ENCODE measurements at places on chromosomes 16 and 17. TPM values are rescaled to one million over a fixed set of nuclear protein-coding genes. Genes with fewer than 3 reads are reported as not detected.
A peak's percentile ranks its signal among the peaks of the same experiment; 100 is the strongest.

Gene OR1E2
- not detected for total RNA-seq

Gene SCARF1
- total RNA-seq, result 2.1 TPM

Gene NEUROD2
- total RNA-seq, result not detected

Gene KRT40
- total RNA-seq, result not detected

Gene KRTAP4-11
- total RNA-seq, result not detected

Gene GHDC
- total RNA-seq, result 2.8 TPM

Gene CD300LB
- not detected for total RNA-seq

Gene KRT28
- not detected for total RNA-seq

- no peak for DNase-seq
Observed at GRCh38 chr17:72223866-72224291, 103.1 kb downstream of the SOX9 start.

DNA sequence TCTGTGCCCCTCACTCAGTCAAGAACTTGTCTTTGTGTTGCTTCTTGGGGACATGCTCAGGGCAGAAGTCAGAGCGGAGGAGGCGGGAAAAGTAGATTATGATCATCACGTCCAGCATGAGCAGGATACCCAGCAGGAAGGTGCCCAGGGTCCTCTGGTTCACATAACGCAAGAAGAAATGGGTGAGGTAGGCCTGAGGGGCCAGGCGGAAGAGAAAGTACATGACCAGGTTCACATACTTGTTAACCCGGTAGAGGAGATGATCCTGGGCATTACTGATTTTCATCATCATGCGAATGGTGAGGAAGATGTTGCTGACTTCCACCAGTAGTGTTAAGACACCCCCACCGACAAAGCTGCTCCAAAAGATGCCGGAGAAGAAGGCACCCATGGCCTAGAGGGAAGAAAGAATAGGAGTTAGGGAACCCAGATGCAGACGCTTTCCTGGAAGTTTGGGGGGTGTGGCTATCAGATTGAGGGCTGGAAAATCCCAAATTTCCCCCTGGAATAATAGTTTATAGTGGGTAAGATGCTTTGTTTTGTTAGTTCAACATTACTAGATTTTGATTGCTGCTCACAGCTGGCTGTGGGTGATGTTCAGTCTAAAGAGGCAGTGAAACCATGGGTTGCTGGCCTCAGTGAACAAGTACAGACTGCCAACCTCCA, 1.4 kb downstream of the TLCD1 start:
- no peak for DNase-seq

DNA sequence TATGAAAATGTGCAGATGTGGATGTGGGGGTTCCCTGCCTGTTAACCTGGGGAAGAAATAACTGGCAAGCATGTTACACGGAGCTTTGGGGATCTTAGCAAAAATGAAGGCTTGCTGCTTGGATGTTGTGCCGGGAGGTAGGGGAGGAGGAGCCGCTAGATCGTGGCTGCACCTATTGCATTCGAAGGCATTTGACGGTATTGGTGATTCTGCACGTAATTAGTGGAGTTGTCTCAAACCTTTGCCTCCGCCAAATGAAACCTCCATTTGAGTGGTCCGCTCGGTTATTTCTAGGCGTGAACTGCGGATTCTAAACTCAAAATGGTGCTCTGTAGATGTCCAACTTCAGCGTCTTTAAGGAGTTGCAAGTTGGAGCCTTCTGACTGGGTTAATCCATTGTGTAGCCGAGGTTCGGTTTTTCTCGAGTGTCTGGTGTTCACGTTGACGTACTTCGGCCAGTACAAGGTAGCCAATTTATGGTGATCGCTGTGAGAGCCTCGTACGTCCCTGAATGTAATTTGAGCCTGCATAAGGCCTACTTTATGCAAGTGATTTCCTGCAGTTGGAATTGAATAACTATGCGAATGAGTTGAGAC, 1.5 kb downstream of the TNRC6C start:
- DNase-seq, result peak; percentile 21

DNA sequence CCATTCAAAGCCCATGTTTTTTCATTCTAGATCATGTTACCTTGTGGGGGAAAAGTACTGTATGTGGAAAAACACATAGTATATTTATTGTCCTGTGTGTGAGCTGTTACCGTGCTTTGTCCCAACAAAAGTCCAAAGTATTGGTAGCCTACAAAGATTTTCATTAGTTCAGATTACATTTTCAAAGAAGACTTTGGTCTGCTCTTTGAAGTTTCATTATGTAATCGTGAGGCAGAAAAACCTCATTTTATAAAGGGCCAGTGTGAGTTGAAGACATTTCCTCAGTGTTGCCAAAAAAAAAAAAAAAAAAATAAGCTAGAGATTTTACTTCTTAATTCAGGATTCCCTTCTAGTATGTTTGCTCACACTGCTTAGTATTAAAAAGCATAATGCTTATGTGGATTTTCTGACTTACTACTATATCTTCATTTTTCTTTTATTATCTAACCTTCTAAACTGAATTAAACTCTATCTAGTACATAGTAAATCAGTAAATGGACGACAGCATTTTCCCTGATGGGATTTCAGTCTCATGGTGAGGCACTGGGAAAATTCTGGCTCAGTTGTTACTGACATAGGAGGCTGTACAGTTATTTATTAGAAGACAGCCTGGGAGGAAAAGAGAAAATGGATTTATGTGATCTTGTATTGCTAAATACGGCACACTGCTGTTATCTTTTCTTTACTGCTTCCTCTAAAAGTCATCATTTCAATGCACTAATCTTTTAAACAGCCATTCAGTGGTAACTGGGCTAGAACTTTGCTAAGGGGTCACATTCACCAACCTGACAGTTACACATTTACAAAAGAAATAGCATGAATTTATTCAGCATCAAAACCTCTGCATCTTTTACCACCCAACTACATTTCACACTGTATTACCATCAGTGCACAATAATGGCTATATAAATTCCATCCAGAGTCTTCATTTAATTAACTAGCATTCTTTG, 100.6 kb downstream of the STXBP4 start:
- DNase-seq, result no peak

GRCh38 chr16:17417740-17418139, 53.0 kb downstream of the XYLT1 start:
- DNase-seq, result no peak

DNA sequence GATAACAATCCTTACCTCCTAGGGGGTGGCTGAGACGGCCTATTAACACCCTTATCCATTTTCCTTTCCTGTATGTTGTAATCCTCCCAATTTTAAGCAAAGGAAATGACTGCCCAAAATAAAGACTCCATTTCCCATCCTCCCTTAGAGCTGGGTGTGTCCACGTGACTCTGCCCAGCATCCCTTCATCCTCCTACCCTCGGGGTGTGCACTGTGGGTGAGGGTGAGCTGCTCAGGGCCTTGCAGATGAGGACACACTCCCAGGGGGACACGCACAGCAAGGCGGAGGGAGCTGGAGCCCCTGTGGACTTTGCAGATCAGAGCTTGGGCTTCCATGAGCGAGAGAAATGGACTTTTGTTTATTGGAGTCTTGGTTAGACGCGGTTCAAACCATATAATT, 186.8 kb downstream of the IRF8 start:
- no peak for DNase-seq

GRCh38 chr16:1794221-1794871, 841 bp upstream of the IGFALS start:
- DNase-seq, result no peak

- DNase-seq, result no peak
Observed at GRCh38 chr17:76036497-76037261, 9.6 kb upstream of the EVPL start.

DNA sequence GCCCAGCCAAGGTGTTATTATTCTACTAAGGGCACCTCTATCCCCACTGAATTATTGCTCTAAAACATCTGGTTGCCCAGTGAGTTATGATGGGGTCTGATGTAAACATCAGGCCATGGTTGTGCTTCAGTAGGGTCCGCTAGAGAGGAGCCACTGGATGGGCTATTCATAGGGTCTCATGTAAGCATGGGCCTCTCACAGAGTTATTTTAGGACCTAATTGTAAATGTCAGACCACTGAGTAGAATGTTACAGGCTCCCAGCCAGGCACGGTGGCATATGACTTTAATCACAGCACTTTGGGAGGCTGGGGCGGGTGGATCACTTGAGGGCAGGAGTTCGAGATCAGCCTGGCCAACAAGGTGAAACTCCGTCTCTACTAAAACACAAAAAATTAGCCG, 5.3 kb downstream of the RAPGEFL1 start:
- no peak for DNase-seq

DNA sequence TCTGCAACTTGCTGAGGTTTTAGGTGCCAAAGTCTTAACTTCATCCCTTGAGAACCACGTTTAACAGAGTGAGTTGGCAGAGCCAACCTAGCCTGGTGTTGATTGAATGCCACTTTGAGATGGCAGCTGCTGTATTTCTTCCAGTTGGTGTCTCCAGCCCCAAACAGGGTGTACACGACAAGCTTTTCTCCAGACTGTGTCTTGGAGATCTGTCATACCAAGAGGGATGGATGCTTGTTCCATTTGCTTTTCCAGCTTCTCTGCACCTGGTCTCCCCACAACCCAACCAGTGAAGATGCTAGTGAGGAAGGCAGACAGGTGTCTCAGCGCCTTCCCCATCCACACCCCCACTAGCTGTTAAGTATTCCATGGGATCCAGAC, 141.1 kb upstream of the HS3ST2 start:
- DNase-seq, result no peak

DNA sequence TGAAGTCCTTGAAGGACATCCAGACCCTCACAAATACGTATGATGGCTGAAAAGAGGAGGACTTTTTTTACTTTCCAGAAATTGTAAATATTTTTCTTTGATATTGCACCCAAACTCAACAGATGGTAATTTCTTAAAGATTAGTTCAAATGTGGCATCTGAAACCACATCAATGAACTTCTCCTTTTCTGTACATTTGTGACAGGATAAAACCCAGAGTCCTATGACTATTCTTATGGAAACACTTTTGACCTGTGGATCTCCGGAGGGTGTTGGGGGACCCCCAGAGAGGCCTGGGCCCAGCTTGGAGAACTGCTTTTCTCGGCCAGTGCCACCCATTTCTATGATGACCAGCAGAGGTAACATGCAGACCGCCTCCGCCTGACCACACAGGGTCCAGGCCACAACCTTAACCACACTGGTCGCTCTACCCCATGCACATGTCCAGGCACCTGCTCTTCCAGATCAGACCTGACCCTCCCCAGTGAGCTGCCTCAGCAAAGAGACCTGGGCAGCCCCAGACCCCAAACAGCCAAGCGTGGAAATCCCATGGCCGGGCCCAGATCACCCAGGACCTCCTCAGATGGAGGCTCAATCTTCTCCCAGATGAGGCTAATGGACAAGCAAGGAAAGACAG, 22.7 kb downstream of the RPH3AL start:
- no peak for DNase-seq

DNA sequence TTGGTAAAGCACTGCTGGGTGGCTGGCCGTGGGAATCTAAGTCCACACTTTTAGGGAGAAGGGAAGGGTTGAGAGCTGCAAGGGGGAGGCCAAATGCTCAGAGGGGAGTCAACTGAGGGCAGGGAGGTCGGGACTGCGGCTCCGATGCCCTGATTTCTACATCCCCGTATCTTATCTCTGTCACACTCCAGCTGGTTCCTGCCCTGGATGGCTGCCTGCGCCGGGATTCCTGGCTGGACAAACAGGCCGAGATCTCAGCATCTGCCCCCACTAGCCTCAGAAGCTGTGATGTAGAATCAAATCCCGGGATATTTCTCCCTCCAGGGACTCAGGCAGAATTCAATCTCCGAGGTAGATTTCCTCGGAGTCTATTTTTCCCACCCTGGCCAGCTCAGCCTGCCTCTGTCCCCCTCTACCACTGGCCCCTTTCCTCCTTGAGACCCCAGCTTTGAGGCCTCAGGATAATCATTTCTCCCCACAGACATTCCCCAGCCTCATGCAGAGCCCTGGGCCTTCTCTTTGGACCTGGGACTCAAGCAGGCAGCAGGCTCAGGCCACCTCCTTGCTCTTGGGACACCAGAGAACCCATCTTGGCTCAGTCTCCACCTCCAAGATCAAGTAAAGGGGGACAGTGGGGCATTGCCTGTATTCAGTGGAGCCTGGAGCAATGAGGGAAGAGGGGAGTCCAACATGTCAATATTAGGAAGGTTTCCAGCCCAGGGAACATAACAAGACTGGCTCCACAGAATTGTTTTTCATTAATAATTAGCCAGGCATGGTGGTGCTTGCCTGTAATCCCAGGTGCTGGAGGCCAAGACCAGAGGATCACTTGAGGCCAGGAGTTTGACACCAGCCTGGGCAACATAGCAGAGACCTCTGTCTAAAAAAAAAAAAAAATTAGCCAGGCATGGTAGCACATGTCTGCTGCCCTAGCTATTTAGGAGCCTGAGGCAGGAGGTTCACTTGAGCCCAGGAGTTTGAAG, 1.8 kb downstream of the SHBG start:
- DNase-seq, result no peak

- peak; percentile 87 for DNase-seq
Observed at GRCh38 chr17:83012868-83013778, 66.3 kb upstream of the METRNL start.

- no peak for DNase-seq
Observed at GRCh38 chr16:50244504-50245416, 21.6 kb upstream of the ADCY7 start.

DNA sequence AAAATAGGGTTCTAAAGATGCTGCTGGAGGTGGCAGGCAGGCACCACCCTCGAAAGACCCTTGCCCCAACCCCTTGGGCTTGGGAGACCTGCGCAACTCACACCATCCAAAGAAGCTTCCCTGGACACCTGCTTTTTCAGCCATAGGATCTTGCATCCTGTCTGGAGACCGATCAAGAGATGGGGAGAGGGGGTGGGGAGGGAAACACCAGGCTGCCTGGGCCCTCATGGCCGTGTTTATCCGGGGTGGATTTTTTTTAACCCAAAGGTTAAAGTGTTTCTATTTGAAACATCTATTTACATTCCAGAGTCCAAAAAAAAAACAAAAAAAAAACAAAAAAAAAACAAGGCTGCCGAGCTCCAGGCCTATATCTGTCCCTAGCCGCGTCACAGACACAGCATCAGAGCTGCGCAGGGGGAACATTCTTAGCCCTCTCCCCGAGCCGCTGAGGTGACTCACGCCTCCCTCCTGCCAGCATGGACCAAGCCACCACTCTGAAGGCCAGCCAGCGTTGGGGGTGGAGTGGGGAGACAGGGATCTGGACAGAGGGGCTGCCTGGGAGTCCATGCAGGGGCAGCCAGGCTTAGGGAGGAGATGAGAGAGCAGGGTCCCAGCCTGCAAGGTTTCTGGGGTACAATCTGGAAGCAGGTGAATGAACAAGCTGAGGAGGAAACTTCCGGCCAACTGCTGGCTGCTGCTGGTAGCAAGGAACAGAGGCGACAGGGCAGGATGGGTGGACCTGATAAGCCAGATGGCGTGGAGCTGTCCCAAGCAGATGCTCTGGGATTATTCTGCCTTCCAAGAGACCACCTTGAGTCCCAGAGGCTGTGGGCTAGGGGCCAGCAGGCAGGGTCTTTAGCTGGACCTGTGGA, 14.8 kb downstream of the HDAC5 start:
- peak; percentile 90 for DNase-seq

- DNase-seq, result no peak
Observed at GRCh38 chr17:81807839-81808238, 3.9 kb downstream of the GCGR start.

Measured in Daoy (cell line).